ENCODE measurements at places on chromosomes 4 and X.

DNA sequence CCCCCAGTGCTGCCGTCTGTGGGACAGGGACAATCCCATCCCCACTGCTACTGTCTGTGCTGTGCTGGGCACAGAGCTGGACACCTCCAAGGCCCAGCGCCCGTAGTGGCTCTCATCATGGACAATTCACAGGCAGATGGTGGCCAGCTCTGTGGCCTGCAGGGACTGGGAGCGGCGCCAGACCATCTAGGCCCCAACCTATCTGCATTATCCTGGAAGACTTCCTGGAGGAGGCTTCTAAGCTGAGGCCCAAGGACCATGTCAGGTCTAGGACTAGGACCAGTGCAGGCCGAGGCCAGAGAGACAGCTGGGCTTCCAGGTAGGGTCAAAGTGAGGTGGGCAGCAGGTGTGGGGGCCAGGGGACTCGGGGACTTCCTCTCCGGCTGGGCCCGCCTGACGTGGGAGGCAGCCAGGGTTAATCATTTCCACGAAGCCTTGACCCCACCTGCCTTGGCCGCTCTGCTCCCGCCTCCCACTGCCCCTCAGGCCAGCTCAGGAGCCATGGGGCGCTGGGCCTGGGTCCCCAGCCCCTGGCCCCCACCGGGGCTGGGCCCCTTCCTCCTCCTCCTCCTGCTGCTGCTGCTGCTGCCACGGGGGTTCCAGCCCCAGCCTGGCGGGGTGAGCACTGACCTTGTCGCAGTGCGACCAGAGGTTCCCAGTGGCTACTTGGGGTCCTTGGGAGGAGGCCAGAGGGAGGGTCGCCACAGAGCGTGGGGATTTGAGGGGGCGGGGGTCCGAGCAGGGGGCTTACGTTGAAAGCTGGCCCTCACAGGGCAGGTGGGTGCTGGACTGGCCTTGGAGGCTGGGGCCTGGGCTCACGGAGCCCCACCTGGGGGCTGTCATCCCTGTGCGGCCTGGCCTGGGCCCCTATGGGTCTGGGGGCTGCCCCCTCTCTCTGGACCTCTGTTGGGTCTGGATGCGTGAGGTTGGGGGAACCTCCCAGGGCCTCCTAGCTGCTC lies at the start of gene HGFAC:
Gene HGFAC, plus strand, starts transcription at position 468 of the 959 bp plus-strand sequence. Its CDS starts 34 bp downstream, at position 502.
- DNase-seq, result no peak

- DNase-seq, result no peak
Observed at GRCh38 chrX:47577424-47577823, 4.8 kb upstream of the TIMP1 start.

- no peak for DNase-seq
Observed at GRCh38 chr4:2946812-2947600, 16.2 kb downstream of the NOP14 start.

GRCh38 chr4:11471618-11472017 lies 42.9 kb upstream of the HS3ST1 start:
- DNase-seq, result no peak

- DNase-seq, result no peak
Observed at GRCh38 chr4:76012388-76012801, 5.1 kb upstream of the CXCL9 start.

Data from stimulated activated CD8-positive, alpha-beta memory T cell treated with anti-CD3 and anti-CD28 coated beads, Interleukin-4, amount 100 ng/mL, for 1 hour (primary cell).